ENCODE measurements at places on chromosomes 6 and 20.

- no peak for DNase-seq
These were observed 516.5 kb downstream of the PRKN start for GRCh38 chr6:162211022-162211421.

DNA sequence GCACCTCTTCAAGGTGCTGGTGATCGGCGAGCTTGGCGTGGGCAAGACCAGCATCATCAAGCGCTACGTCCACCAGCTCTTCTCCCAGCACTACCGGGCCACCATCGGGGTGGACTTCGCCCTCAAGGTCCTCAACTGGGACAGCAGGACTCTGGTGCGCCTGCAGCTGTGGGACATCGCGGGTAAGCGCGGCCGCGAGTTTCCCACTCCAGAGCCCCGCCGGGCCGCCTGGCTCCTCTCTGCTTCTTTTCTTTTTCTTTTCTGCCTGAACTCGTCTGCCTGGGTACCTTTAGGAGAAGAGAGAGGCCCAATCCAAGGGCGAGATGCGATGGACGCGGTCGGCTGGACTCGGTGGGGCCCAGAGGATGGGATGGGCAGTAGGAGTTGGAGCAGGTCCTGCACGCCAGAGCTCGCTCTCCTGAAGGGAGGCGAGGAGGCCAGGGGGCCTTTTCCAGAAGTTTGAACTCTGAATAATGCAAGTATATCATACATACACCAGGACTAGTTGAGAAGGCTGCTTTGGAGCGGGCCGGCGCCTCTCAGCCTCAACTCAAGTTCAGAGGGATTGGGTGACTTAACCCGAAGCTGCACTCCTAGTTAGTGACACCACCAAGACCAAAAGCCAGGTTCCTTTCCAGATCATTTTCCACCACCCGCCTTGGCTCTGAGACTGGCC is 445 bp downstream of the RAB32 start:
- no peak for DNase-seq

- no peak for DNase-seq
These were observed 68.8 kb downstream of the CDC5L start for GRCh38 chr6:44456070-44456965.

- DNase-seq: no peak
These were observed 303.7 kb downstream of the ESR1 start for GRCh38 chr6:152110886-152111820.

GRCh38 chr20:60097285-60097684 is 139.1 kb downstream of the CDH26 start:
- DNase-seq: no peak

DNA sequence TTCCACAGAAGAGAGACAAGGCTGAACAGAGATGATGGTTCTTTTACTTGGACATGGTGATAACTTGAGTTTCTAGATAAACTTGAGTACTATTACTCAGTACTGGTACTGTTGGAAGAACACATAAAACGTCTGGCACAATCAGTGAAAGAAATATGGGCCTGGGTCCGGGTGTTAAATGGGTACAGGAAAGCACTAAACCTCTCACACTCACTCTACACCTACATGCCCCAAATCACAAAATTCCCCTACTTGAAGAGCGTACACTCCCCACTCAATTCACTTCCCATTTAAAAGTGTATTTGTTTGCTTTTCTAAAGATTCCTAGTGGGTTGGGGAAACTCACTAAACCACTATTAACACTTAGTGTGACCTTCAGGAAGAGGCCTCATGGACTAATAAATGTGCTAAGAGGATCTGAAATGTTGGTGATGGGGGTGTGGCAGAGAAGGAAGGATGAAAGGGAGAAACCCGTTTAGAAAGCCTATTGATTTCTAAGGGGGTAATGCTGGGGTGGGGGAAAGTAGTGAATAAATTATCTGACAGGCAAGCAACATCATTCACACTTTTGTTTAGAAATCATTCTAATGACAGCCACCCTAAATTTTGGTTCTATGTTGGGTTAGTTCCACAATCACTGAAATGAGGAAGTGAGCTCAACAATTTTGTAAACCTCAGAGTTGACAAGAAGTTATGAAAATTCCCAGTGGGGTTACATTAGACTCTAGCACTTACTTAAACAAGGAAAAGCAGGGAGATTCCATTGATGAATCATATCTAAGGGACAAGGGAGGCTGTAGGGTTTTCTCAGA is 222.6 kb upstream of the MARCKS start:
- DNase-seq: no peak

DNA sequence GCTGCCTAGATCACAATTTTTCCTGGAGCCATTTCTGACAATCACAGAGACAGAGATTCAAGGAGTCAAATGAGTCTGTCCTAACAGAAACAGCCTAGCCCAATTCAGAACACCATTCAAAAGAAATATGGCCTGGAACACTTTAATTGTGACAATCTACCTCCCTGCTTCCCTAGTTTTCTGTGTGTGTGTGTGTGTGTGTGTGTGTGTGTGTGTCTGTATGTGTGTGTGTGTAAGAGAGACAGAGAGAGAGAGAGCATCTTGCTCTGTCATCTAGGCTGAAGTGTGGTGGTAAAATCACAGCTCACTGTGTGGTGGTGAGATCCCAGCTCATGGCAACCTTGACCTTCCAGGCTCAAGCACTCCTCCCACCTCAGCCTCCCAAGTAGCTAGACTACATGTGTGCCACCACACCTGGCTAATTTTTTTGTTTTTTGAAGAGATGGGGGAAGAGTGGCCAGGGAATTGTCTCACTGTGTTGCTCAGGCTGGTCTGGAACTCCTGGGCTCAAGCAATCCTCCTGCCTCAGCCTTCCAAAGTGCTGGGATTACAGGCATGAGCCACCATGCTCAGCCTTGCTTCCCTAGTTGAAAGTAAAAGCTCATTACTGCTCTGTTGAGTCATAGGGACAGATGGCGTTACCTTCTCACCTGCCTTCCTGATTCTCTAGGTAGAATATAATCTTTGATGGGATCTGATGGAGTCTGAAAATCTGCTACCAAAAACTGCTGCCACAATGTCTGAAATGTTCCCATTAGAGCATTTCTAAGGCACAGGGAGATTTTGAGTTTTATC is 89.6 kb upstream of the BEND6 start:
- DNase-seq: no peak

DNA sequence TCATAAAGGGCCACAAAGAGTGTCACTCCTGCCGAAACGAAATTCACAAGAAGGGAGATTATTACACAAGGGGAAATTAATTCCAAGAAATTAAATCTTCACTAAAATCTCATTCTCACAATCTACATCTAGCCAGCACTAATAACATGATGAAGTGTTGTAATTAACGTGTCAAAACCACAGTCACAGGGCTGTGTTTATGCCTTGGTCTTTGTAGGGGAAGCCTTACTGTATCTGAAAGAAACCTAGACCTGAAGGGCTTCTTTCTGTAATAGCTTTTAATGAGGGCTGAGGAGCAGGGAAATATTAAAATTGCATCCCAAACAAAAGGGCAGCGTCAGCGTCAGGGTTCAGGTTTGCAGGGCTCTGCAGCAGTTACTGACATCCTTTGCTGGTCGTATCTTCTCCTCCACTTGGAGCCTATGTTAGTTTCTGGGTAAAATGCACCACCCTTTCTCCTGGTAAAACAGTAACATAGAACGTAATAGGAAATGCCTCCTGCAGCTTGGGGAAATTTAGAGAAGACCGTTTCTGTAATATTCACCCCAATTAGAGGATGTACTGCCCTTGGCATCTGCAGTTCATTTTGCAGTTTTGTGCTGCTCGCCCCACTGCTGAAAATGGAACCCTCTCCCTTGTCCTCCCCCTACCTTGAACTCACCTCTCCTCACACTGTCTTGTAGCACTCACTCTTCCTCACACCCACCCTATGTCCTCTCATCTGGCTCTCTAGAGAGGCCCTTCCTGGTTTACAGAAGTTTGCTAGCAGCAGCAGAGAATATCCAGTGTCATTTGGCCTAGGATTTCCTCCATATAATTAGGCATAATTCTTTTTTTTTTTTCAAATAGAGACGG is 109.0 kb upstream of the TRAF3IP2 start:
- no peak for DNase-seq

- DNase-seq: no peak
These were observed 14.0 kb downstream of the PAQR8 start for GRCh38 chr6:52375780-52376556.

GRCh38 chr6:36725581-36725980 is 28.0 kb downstream of the RAB44 start:
- no peak for DNase-seq

GRCh38 chr20:41862476-41862875 is 244.3 kb upstream of the CHD6 start:
- no peak for DNase-seq

DNA sequence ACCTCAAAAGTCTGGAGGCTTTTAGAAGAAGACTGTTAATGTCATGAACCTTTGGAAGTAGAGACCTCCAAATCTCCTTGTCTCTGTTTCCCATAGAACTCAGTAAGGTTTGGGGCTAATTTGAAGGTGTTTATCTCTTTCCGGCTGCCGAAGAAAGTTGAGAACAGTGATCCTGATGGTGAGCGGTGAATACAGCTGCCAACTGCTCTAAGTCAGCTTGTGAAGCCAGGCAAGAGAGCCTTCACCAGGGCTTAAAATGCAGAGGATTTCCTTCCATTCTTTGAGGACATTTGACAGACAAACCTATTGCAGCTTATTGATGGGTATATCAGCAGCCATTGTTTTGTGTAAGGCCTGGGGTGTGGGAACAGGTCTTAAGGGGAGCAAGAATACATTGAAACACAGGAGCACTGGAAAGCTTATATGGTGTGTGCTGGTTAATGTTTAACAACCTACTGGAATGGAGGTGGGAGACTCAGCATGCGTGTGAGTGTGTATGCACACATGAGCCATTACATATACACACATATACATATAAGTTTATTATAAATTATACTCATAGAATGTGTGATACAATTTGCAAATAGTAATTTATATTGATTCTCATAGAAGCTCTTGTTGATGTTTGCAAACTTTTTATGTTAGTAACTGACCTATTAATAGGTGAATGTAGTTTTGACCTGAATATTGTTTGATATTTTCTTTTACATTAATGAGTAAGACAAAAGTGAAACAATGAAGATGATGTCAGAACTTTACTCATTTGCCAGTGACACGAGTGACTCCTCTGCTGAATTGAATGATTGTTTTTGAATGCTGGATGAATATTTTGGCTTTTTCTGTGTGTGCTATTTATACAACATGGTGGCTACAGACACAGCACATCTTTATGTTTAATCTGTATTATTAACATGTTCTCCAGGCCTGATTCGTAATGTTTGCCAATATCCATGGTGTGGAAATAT is 18.1 kb downstream of the PLEKHG1 start:
- DNase-seq: no peak

GRCh38 chr6:56663344-56663743 is 20.7 kb upstream of the DST start:
- no peak for DNase-seq

- no peak for DNase-seq
These were observed 101.0 kb upstream of the NXT1 start for GRCh38 chr20:23249541-23249940.

DNA sequence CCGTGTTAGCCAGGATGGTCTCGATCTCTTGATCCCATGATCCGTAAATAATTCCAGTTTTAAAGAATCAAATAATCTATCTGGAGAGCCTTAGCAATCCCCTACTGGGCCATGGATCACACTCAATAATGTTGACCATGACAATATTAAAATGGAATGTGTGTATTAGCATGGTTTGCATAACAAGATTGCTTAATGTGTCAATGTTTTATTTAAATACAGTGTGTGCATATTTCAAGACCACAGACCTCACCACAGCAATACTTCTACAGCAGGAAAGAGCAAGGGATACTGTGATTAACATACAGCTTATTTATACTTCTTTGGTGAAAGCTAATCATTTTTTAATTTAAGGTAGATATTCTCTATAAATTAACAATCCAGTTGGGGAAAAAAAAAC is 470.4 kb downstream of the TFAP2B start:
- DNase-seq: no peak

GRCh38 chr20:51495291-51495690 is 47.2 kb downstream of the NFATC2 start:
- no peak for DNase-seq

DNA sequence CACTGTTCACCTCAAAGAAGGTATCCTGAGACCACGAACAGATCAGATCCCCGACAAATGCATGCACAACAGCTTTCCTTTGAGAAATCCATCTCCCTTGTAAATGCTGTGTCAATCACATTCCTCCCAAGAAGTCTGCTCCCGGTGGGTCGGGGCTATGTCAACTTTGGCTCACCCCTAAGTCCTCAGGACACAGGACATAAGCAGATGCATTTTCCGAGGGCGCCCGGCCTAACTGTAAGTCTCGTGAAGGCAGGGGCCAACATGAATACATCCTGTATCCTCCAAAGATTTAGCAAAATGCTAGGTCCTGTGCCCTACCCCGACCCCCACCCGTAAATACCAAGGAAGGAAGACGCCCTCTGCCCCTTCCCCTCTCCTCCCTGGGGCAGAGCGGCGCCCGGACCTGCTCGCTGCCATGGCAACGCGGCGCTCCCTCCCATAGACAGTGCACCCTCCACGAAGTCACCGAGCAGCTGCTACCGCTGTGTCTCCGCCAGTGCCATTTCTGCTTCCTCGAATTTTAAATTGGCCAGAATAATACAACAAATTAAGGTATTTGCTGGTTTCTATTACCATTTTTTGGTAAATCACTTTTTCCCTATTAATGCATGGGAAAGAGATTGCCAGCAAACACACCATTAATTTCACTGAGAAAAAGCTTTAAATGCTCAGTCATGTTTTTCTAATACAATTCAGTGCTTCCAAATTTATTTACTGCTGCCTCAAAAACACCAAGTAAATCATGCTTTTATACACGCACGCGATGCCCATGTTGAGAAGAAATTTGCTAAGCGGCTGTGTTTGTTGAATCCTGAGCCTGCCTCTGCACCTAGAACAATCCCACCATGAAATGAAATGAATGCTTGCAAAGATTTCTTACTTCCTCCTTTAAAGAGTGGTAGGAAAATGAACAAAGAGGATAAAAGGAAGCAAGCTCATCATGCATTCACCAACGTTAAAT is 100.6 kb downstream of the PCSK2 start:
- DNase-seq: no peak

GRCh38 chr6:14897831-14898230 is 348.0 kb upstream of the JARID2 start:
- DNase-seq: no peak

GRCh38 chr6:22362361-22362760 is 65.5 kb upstream of the PRL start:
- no peak for DNase-seq

Measured in activated T-helper 1 cell treated with anti-CD3 and anti-CD28 coated beads, Interleukin-2, amount 50 U/mL, for 16 hours (primary cell).